ENCODE measurements at places on chromosomes 4 and X.
A peak's percentile ranks its signal among the peaks of the same experiment; 100 is the strongest.

- no peak for DNase-seq
These were observed 55.2 kb downstream of the CLOCK start for GRCh38 chr4:55491486-55491885.

GRCh38 chrX:2894885-2895292, 34.2 kb downstream of the ARSD start:
- no peak for DNase-seq

- no peak for DNase-seq
These were observed 38.3 kb downstream of the RAP2C start for GRCh38 chrX:132180929-132181328.

GRCh38 chr4:74168841-74169240, 10.9 kb downstream of the MTHFD2L start:
- no peak for DNase-seq

- no peak for DNase-seq
These were observed 389.9 kb upstream of the EMCN start for GRCh38 chr4:100907465-100908454.

DNA sequence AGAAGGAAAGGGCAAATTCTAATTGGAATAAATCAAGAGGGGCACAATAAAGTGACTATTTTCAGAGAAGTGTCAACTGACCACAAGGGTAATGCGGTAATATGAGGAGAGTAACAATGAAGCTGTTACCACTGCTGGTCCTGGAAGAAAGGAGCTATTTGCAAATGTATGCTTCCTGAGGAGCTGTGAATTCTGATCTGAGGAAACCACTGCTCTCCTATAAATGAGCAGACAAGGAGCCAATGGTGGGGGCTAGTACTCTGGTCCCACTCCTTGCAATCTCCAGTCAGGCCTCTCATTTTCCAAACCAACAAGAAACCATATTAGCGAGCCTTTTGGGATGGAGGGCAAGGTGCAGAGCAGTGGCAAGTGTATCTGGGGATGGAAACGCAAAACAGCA, 770.2 kb downstream of the FSTL5 start:
- DNase-seq, result no peak

- DNase-seq, result no peak
These were observed 170.5 kb downstream of the CDS1 start for GRCh38 chr4:84753321-84753972.

DNA sequence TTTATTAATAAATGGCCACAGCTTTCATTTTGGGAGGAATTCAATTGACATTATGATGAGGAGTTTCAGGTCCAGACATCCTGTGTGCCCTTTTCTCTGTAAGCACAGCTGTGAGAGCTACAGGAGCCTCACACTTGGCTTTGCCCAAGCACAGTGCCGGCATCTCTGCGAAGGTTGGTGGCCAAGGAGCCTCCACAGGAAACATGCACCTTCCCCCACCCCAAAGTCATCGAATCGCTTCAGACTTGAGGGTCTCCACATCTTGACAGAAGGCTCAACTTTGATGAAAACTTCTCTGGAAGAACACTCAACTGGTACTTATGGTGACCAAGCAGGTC, 100.0 kb downstream of the SYNPO2 start:
- DNase-seq, result no peak

- no peak for DNase-seq
These were observed 254.6 kb downstream of the CBLL2 start for GRCh38 chrX:22527302-22527701.

DNA sequence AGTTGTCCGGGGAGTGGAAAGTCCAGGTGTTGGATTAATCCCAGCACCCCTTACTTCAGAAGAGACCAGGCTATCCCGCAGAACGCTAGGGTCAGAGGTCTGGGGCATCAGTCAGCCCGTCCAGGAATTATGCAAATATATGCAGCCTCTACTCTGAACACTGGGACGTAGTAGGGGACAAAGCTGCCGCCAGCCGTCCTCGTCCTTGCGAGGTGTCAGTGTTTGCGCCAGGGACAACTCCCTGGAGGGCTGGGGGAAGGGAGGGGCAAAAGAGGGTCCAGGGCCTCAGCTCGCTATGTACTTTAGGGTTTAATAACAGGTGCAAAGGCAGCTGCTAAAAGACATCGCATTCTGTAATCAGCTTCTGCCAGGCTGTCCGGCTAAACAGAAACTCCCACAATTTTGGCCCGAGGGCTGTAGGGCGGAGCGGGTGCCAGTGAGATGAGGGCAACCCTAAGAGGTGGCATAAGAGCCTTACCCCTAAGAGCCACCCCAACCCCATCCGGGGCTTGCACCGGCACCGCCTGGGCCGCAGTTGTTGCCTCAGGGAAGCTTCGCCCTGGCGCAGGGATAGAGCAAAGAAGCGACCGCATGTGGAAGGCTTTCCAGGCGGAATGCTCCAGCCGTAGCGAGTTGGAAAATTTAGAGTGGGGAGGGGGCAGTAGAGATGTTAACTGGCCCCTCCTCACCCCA, 8.4 kb downstream of the HAND2 start:
- no peak for DNase-seq

DNA sequence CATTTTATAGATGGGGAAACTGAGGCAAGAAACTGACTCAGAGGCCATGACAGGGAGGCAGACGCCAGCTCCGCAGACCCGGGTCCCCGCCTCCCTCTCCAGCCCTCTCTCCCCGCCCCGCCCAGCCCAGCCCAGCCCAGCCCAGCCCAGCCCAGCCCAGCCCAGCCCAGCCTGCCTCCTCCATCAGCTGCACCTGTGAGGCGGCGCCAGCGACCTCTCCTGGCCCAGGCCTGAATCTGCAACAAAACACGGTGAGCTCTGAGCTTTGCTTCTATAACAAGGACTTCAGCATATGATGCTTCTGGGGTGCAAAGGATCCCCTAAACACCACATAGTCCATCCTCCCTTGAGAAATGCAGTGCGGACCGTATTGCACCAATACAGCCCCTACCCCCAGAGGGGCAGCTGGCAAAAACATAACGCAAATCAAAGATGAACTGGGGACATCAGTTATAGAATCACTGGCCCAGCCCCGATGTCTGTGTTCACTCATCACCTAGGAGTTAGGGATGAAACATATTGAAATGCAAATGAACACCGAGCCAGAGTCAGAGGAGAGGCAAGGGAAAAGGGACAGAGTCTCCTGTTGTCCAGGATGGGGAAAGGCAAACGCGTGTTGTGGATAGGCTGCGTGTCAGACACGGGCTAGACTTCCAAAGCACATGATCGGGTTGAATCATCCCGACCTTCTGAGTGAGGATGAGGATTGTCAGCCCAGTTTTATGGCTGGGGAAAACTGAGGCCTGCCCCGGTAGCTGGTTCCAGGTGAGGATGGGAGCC, 216.1 kb upstream of the PSAPL1 start:
- DNase-seq, result no peak

DNA sequence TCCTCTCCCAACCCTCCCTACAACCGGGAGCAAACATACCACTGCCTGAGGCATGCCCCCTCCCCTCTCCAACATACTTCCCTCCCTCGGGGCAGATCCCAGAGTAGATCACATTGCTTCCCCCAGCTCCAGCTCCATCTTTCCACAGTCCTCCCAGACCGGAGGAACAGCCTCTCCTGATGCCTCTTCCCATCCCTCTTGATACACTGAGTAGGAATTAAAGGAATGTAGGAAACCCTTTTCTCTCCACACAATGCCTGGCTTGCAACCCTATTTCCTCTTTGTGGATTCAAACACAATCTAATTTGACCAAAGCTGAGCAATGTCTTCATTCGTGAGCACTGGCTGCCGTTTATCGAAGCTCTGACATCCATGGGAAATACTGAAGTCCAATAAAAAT, 339.8 kb downstream of the BCOR start:
- no peak for DNase-seq

DNA sequence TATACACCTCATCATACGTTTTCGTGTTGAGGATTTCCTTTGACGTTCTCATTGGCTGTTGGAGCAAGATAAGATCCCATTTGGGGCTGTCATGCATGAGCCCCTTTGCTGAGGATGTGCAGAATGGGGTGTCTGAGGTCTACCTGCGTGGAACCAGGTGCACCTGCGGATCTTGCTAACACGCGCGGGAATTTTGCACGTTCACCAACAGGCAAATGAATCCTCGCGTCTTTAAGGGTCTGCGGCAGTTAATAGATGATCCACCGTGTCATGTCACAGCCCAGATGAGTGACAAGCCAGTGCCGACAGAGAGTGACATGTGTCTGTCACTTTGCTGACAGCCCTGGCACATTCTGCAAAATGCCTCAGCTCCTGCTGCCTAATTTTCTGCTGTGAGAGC, 56.3 kb upstream of the SHOX start:
- no peak for DNase-seq

DNA sequence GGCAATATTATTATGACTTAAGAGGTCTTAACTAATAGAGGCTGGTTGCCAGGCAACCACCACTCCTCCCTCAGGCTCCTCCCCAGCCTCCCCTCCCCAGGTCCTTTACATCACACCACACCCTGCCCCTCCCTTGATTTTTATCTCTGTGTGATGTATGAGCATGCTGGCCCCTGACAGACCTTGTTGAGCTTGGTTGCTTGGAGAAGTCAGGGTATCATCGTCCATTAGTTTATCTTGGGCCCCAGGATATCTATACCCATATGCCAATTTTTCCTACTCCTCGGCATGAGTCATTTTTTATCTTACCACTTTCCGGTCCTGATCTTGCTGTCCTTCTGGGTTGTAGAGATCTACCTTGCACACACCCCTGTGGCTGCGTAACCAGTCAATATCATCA, 2.5 kb downstream of the AKAP4 start:
- peak; percentile 93 for DNase-seq

GRCh38 chr4:57048590-57049304, 61.4 kb downstream of the IGFBP7 start:
- no peak for DNase-seq

GRCh38 chr4:156021298-156021697, 67.6 kb upstream of the CTSO start:
- no peak for DNase-seq

DNA sequence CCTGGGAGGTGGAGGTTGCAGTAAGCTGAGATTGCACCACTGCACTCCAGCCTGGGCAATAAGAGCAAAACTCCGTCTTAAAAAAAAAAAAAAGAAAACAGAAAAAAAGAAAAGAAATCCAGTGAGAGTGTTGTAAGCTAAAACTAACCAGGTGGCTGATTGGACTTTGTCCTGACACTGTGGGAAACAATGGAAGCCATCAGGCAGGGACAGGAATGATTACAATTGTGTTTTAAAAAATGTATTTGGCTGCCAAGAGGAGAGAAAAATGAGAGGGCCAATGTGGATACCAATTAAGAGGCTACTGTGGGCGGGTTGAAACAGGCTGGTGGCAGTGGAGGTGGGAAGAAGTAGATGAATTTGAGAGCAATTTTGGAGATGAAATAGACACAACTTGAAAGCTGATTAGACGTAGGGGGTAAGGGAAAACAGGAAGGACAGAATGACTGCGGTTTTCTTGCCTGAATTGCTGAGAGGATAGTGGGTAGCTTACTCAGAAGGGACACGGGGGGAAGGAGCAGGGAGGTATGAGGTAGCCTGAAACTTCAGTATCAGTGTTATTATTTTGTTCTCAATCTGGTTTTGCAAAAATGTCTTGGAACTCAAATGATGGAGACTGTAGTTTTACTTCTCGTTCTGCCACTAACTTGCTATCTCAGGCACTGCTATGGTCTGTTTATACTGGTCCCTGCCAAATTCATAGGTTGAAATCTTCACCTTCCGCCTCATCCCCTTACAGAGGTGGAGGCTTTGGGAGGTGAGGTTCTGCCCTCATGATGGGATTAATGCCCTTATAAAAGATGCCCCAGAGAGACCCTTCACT, 45.6 kb upstream of the CHRNA9 start:
- DNase-seq, result no peak

GRCh38 chr4:104752337-104752736, 257.6 kb upstream of the CXXC4 start:
- DNase-seq, result no peak

- no peak for DNase-seq
These were observed 54.1 kb upstream of the IBSP start for GRCh38 chr4:87745064-87745807.

GRCh38 chr4:172998527-172999469, 169.8 kb upstream of the GALNT7 start:
- DNase-seq, result peak; percentile 96

GRCh38 chrX:13220916-13221315, 98.9 kb downstream of the ATXN3L start:
- DNase-seq, result no peak

DNA sequence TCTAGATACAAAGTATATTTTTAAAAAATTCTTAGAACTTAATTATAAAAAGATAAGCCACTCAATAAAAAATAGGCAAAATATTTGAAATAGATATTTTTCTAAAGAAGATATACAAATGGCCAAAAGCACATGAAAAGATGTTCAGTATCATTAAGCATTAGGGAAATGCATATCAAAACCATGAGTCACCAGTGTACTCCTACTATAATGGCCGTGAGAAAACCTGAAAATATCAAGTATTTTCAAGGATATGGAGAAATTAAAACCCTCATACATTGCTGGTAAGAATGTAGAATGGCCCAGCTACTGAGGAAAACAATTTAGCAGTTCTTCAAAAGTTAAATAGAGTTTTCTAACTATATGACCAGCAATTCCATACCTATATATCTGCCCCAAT, 337.9 kb downstream of the CAMK2D start:
- DNase-seq, result no peak

- no peak for DNase-seq
These were observed 42.1 kb upstream of the HOPX start for GRCh38 chr4:56723201-56723605.

DNA sequence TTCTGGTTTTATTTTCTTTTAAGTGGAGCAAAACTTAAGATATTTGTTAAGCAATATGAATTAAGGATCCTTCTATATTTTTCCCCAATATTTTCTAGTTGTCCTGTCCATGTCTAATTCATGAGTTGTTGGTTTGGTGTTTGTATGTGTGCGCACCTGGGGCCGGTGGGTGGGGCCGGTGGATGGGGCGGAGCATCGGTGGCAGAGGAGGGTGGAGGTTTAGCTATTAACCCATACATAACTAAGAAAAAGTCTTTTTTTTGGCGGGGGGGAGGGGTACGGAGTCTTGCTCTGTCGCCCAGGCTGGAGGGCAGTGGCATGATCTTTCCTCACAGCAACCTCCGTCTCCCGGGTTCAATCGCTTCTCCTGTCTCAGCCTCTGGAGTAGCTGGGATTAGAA, 489.8 kb downstream of the PDGFC start:
- no peak for DNase-seq

DNA sequence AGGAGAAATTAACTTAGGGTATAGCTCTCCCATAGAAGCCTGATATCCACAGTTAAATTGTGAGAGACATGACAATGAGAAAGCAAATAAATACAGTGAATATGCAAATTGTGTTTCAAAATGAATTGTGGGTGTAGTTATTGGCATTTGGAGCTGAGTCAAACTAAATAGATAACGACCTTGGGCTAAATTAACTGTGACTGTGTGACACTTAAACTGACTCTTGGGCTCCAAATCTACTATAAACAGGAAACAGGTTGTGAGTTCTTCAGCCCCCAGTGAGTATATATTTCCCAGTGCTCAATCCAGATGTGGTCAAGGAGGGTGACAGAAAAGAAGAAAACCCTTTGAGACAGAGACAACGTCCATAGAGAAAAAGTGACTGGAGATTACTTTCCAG, 11.3 kb upstream of the MAGEA10 start:
- DNase-seq, result no peak

DNA sequence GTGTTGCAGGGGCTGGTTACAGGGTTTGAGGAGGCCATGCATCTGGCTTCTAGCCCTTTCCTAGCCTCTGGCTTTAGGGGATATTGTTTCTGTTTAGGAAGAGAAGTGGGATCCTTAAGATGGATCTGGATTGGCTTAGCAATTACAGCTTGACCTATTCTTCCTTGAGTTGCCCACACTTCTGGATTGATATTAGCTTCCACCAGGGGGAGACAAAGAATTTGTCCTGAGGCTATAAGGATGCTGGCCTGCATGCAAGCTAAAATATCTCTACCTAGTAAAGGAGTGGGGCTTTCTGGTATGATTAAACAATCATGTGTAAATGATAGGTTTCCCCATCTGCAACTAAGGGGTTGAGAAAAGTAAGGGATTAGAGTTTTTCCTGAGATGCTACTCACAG, 117.2 kb downstream of the TEX13C start:
- peak; percentile 56 for DNase-seq
